ENCODE measurements at places on chromosomes 3 and 15.
A peak's percentile ranks its signal among the peaks of the same experiment; 100 is the strongest.

- no peak for DNase-seq
These were observed 117.7 kb downstream of the GBE1 start for GRCh38 chr3:81643721-81644120.

- DNase-seq = peak; percentile 4
These were observed 110.5 kb upstream of the GAP43 start for GRCh38 chr3:115512565-115513415.

DNA sequence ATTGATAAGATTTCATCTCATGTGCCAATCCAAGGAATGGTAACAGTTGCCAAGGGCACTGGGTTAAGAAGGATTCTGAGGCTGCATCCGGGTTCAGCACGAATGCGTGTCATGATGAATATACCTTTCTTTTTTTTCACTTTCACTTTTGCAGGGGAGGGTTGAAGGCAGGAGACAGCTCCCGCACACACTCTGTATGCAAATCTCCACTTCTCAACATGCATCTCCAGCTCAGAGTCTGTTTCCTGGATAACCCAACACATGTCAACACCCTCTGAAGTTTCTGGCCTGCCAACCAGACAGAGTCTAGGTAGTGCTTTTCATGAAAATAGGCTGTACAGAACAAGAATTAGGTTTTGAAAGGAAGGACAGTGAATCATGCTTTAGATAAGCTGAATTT, 21.6 kb downstream of the B4GALT4 start:
- DNase-seq = no peak

DNA sequence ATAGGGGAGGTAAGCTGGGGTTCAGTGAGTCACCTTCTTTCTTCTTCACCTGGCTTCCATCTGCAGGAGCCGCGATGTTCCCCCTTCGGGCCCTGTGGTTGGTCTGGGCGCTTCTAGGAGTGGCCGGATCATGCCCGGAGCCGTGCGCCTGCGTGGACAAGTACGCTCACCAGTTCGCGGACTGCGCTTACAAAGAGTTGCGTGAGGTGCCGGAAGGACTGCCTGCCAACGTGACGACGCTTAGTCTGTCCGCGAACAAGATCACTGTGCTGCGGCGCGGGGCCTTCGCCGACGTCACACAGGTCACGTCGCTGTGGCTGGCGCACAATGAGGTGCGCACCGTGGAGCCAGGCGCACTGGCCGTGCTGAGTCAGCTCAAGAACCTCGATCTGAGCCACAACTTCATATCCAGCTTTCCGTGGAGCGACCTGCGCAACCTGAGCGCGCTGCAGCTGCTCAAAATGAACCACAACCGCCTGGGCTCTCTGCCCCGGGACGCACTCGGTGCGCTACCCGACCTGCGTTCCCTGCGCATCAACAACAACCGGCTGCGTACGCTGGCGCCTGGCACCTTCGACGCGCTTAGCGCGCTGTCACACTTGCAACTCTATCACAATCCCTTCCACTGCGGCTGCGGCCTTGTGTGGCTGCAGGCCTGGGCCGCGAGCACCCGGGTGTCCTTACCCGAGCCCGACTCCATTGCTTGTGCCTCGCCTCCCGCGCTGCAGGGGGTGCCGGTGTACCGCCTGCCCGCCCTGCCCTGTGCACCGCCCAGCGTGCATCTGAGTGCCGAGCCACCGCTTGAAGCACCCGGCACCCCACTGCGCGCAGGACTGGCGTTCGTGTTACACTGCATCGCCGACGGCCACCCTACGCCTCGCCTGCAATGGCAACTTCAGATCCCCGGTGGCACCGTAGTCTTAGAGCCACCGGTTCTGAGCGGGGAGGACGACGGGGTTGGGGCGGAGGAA, 2.6 kb downstream of the ISLR2 start:
- no peak for DNase-seq

- no peak for DNase-seq
These were observed 25.2 kb upstream of the TSPAN3 start for GRCh38 chr15:77096138-77096537.

GRCh38 chr15:45338417-45338816, 39.9 kb downstream of the GATM start:
- no peak for DNase-seq

DNA sequence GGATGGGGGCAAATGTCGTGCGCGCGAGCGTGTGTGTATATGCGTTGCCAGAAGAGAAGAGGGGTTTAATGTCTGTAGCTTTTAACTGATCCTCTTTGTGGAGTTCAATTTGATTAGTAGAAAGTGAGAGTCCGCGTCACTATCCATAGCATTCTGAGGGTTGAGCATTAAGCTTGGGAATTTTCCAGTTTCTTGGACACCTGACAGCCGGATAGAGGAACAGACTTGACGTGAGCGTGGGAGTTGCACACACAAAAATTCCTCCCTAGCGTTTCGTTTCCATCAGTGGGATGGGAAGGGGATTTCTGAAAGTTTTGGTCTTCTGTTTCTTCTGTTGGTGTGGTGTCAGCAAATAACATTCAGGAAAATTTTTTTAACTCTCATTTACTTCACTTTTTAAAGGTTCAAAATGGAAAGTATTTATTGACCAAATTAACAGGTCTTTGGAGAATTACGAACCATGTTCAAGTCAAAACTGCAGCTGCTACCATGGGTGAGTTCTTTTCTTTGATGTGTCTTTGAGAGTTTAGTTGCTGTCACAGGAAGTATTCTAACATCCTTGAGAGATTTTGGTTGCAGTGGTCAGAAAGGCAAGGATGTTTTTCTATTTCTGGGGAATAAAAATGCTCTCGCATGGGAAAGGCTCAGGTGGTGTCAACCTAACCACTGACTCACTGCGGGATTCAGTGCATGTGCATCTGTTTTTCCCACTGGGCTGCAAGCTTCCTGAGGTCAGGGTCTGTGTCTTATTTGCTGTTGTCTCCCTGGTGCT, 841 bp downstream of the POGLUT1 start:
- no peak for DNase-seq

DNA sequence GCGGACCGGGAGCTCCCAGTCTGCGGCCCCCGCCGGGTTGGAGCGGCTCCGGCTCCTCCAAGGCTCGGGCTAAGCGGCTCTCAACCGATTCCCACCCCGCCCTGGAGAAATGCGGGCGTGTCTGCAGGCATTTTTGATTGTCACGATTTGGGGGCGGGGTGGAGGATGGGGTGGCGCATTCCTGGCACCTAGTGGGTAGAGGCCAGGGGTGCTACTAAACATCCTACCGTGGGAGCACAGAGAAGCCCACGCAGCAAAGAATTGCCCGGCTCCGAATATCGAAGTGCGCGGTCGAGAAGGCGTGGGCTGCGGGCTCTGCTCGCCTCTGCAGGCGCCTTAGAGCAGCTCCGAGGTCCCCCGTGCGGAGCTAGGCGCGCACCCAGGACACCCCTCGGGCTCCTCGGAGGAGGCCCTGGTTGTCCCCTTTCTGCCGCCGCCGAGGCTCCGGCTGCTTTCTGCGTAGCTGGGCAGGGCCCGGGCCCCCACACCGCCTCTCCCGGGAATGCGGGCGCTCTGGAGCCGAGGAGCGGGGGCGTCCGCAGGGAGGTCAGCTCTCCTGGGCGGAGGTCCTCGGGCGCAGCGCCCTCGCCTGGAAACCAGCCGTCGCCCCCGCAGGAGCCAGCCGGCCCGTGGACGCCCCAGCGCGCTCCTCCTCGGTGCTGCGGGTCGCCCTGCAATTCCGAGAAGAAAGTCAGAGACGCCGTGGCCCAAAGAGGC, 16.5 kb upstream of the LAMP3 start:
- DNase-seq = no peak

DNA sequence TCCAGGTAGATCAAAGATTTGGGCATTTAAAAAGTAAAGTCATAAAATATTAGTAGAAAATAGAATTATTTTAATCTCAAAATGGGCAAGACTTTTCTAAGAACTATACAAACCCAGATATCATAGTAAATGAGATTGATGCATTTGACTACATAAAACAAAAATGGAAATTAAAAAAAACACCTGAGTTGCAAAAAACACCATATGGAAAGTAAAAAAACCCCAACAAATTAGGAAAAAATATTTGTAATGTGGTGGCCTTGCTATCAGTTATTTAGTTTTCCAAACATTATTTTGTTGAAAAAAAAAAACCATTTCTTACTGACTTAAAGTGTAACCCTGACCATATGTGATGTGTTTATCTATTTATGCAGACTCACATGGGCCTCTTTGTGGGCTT, 97.2 kb downstream of the PDCD6IP start:
- DNase-seq = no peak

GRCh38 chr3:14676881-14677280, 1.9 kb downstream of the C3orf20 start:
- DNase-seq = no peak

- no peak for DNase-seq
These were observed 63.3 kb downstream of the BOC start for GRCh38 chr3:113274425-113275257.
